ENCODE measurements at places on chromosomes 7 and 10.

DNA sequence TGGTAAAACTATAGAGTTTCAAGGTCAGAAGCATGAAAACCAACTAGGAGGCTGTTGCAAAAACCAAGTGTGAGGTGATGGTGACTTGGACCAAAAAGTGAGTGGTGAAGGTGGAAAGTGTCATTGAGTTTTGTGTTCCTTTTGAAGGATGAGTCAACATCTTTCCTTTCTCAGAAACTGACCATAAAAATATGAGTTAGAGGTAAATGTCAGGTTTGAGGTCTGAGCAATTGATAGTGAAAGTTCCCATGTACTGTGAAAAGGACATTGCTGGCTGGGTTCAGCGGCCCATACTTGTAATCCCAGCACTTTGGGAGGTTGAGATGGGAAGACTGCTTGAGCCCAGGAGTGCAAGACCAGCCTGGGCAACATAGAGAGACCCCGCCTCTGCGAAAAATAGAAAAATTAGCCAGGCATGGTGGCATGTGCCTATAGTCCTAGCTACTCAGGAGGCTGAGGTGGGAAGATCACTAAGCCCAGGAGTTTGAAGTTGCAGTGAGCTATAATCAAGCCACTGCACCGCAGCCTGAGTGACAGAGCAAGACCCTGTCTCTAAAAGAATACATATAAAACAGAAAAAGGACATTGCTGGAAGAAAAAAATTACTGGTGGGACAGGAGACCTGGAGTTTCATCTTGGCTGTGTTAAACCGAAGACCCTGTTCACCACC lies 89.3 kb upstream of the ARID5B start:
- DNase-seq, result no peak

- DNase-seq, result no peak
Observed at GRCh38 chr7:89731751-89732445, 422.4 kb upstream of the STEAP1 start.

DNA sequence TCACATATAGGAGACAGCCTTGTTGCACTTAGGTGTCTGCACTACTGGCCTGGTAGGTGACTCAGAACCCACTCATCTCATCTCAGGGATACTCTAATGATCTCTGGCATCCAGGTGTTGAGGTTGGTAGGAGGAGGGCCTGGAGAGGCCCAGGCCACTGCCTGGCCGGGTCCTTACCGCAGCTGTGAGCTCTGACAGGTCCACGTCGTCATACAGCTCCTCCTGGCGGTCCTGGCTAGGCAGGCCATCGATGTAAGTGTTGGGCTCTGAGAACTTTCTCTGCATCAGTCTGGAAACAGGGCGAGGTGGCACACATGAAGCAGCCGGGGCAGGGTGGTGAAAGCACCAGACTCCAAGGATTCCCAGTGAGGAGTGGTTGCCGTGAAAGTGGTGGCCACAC lies 62.1 kb downstream of the VWA2 start:
- no peak for DNase-seq

GRCh38 chr10:77630507-77630848 lies 7.1 kb downstream of the KCNMA1 start:
- DNase-seq, result no peak

DNA sequence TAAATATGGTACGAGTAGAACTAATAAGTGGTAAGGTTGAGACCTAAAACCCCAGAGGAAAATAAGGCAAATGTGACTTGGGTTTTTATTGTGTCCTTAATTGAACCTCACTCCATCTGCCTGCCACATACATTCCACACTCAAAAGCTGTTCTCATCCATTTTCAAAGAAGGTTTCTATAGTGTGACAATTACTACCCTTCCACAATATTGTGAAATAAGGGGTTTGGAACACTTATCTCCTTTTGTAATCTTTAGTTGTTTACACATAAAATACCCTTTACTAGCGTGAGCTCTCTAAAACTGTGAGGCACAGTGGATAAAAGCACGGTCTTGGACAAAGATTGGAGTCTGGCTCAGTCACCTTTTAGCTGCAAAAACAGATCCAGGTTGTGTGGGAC lies 166.6 kb downstream of the THSD7A start:
- DNase-seq, result no peak

- no peak for DNase-seq
Observed at GRCh38 chr10:102868911-102869257, 386 bp upstream of the AS3MT start.

DNA sequence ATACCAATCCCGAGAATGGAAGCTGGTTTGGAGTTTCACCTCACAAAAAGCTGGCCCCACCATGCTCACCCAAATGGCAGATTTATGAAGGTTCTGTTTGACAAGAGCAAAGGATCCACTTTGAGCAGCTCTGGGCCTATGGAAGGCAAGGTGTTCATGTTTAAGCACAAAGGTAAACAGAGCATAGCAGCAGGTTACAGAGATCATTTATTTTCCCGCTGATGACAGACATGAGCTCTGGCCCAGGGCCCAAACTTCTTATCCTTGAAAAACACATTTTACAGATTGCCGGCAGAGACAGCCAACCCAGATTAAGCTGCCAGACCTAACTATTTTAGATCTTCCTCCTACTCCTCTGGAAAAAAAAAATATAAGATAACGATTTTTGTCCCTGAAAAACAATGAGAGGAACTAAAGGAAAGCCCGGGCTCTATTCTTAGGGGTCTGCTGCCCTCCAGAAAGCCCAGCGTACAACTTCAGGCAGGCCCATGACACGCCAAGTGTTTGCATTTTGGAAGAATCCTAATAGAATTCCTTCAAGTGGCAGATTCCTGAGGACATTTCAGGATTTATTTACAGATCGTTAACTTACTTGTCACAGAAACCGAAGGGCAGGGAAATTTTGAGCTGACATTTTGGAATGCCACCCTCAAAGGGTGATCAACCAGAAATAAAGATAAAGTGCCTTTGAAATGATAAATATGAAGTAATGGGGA lies 40.0 kb downstream of the SYPL1 start:
- DNase-seq, result no peak

- DNase-seq, result no peak
Observed at GRCh38 chr7:130814778-130815335, 80.8 kb upstream of the KLF14 start.

DNA sequence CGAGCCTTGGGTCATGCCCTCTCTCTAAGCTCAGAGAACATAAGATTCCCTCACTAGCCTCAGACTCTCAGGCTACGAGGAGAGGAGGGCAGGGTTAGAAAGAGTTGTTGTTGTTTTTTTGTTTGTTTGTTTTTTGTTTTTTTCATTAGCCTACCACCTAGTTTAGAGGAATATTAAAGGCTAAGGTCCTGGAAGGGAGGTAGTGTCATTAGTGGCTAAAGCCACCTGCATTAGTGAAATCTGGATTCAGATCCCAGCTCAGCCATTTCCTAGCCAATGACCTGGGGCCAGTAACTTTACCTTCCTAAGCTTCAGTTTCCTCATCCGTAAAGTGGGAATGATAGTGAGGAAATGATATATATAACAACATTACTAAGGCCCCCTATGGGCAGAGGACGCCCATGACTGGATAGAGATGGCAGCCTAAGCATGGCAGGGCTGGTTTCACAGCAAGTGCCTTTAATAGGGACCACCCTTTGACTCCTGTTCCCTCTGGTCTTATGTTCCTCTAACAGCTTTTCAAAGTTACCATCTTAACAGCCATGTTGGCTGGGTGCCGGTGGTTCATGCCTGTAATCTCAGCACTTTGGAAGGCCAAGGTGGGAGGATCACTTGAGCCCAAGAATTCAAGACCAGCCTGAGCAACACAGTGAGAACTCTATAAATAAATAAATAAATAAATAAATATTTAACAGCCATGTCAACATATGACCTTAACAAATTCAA lies 5.1 kb downstream of the DDIT4 start:
- no peak for DNase-seq

- DNase-seq, result no peak
Observed at GRCh38 chr10:130140425-130140824, 4.2 kb downstream of the GLRX3 start.

- DNase-seq, result no peak
Observed at GRCh38 chr7:105828141-105828540, 48.3 kb downstream of the ATXN7L1 start.

- no peak for DNase-seq
Observed at GRCh38 chr10:126405239-126405775, 17.0 kb upstream of the ADAM12 start.

DNA sequence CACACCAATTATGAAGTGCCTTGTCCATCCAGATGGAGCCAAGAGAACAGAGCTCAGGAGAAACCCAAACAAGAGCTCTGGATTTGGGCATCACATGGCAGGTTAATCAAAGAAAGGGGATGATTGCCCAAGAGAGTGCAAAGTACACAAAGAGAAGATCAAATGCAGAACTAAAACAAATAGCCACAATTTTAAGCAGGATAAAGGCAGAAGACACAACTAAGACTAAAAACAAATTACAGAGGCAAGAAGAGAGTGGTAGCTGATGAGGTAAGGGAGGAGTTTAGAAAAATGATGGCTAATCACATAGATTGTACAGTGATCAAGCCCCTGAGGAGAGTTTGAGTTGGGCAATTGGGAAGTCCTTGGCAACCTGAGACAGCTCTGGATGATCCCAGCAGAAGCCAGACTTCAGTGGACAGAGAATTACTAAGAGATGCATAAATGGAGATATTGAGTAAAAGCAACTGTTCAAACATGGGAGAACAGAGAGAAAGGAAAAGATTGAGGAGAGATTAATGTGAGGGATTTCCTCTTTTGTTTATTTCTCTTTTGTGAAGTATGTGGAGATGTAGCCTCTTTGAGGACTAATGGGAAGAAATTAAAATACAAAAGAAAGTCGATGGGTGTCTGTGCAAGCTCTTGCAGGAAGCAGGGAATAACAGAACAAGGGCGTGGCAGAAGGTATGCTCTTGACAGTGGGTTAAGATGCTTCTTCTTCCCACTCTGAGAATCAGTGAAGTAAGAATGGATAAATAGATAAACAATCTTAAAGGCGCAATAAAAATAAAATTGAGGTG lies 101.9 kb downstream of the LRRN3 start:
- DNase-seq, result no peak

GRCh38 chr10:72954596-72955554 lies at the start of gene PLA2G12B:
TSS of gene PLA2G12B (minus strand) at chr10:72954806. CDS start at chr10:72954685, 121 bp downstream.
- no peak for DNase-seq

DNA sequence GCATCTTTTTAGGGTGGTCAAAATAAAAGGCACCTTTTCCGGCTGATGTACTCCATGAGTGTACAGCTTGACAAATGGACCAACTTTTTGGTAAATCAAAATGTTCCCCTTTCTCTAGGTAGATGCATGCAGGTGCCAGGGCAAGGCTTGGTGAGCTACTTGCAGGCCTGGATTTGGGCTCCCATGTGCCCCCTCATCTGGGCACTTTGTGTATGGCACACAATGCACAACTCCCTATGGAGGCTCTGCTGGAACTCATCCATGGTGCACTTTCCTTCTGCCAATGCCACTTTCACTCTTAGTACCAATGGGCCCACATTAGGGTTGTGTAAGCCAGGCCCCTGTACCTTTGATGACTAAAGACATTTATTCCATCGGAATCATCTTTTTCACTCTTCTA lies 300.8 kb downstream of the SDHAF3 start:
- DNase-seq, result no peak

DNA sequence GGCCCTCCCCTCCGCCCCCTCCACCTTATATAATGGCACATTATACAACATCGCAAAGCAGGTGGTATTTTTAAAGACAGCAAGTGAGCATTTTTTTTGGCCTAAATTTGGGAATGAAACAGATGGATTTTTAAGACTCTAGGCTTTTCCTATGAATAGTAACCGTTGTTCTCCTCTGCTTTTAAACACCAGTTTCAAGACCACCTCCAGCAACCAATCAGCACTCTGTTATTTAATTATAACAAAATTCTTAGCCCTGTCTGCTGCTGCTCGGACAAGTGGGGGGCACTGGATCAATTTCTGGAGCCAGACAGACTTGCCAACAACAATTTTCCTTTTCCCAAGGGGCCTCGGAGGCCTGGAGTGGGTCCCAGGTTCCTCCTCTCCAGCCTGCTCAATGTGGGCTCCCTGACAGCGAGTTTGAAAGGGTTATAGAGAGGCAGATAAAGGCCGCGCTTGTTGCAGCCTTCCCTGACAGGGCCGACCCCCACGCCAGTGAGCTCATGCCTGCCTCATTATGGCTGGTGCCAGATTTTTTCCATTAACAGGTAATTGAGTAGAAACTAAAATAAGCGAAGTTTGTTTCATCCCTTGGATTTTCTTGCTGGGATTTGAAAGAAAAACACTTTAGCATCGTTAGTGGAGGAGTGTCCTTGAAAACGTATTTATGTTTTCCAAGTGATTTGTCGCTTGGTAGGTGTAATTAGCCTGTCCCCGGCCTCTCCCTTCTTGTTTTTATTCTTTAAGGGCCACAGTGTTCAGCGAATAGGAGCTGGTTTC lies 227.3 kb downstream of the TCF7L2 start:
- no peak for DNase-seq

DNA sequence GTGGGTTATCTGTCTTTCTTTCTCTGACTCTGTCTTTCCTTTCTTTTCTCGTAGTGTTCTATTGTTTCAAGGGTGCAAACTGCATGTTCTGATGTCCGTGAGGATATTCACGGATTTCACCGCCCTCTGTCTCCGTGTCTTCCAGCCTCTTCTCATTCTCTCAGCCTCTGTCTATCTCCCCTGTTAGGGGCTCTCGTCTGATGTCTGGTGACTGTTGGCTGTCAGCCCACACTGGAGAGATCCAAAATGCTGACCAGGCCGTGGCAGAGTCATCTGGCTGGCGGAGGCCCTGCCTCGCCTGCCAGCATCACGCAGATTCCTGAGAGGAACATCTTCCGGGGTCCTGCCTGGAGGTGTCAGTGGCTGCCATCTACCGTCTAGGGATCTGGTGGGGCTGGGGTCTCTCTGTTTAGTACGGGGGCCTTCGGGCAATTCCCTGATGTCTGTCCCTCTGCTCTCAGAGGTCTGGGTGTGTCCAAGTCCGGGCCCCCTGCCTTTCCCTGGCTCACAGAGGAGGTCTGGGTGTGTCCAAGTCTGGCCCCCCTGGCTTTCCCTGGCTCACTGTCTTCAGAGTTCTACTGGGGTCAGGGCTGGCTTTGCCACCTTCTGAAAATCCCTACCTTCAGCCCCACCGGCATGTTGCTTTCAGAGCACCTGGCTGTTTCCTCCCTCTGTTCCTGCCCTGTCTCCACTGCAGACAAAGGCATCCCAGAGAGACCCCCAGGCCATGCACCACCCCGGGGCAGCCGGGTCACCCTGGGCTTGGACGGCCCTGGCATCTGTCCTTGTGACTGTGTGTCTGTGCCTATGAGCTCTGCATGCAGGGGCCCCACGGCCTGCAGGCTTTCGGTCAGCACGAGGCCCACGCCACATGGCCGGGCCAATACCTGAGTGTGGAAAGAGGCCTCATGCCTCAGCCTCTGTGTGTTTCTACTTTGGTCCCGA lies 14.0 kb upstream of the SCART1 start:
- DNase-seq, result no peak

- DNase-seq, result no peak
Observed at GRCh38 chr10:51260376-51260775, 186.1 kb downstream of the PRKG1 start.

DNA sequence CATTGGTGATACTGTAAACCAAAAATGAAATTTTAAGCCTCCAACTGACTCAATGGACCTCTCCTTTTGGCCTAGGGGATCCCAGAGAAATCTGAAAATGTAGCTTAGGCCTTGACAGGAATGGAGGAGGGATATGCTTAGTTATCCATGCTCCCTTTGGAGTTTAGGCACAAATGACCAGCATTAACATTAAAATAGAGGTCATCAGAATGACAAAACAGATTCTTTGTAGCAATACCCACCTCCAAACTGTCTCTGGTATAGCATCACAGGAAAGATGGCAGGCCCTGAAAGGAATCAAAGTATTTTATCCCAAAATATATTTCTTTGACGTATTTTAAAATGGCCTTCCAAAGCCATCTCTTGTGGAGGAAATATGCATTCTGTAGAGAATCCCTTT lies 39.1 kb upstream of the LRRN3 start:
- DNase-seq, result no peak

- no peak for DNase-seq
Observed at GRCh38 chr10:31142026-31142425, 110.4 kb upstream of the ZNF438 start.

GRCh38 chr10:128324058-128324827 lies 198.0 kb upstream of the MKI67 start:
- DNase-seq, result no peak
